Myocyte (in vitro differentiated cells): ENCODE measurements at places on chromosomes 1 and 21. TPM values are rescaled to one million over a fixed set of nuclear protein-coding genes. Genes with fewer than 3 reads are reported as not detected.

DNA sequence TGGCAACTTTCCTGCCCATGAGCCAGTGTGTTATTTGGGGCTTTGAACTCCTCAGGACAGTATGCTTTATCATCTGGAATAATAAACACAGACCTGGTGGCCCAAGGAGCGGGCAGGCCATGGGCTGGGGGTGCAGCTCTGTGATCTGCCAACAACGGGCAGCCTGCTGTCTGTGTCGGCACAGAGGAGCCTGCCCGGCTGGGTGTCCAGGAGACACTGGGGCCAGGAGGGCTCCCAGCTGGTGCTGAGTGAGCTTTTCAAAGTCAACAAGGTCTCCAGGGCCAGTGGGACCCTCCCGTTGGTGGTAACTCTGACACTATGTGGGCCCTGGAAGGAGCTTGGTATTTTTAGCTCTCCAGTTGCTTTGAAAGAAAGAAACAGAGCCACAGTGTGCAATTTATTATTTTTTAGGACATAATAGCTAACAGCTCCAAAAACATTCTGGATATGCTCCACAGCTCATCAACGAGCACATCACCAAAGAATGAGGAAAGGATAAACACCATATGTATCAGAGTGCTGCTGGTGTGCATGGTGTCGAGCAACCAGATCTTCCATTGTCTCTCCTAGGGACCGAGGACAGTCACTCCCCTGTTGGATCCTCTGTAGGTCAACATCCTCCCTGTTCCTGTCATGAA is 488.7 kb upstream of the USP24 start:
- no peak for DNase-seq

GRCh38 chr1:245566134-245566533 is 411.3 kb downstream of the KIF26B start:
- DNase-seq = no peak

DNA sequence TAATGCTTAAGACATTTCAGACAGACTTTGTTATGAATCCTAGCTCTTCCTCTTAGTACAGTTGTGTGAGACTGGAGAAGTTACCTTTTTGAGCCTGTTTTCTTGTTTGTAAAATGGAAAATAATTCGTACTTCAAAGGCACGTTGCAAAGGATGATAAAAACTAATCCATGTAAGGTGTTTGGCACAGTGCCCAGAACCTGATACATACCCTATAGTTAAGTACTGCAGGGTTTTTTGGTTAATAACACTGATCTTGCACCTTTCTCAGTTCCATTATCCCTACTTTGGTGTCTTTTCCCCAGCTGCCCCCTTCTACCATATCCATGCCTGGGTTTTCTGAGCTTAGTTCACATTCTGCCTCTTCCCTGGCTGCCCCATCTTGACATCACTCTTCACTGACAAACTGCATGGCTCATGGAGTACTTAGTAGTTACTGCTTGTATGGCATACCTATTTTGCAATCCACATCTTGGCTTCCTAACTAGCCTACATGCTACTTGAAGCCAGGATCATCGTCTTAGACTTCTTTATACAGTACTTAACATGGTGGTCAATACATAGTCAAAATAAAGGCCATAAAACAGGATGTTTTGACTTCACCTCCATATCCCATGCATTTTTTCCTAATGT is 10.1 kb downstream of the CCDC185 start:
- no peak for DNase-seq

The INAVA gene
- total RNA-seq = 0.05 and 0.24 TPM in 2 replicates

DNA sequence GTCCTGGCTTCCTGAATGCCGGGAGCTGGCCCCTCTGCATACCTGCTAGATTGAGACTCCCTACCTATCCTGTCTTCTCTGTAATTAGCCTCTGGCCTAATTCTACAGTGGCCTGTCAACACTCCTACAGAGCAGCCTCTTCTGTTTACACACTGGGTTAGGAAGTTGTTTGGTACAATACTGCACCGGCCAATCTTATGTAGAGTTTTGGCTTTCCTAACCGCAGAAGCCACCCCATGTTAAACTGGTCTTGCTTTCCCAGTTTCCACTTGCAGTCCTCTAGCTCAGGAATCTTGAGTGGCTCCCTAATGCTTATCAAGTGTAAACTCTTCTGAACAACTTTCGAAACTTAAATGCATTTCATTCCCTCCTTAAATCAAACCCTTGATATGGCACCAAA is 42.8 kb downstream of the DPH5 start:
- no peak for DNase-seq

- DNase-seq = no peak
Measured at GRCh38 chr1:64186138-64186897, 17.1 kb upstream of the UBE2U start.

The NR0B2 gene
- not detected in 2 replicates for total RNA-seq

The DMRTA2 gene
- 0.21 and 0.43 TPM in 2 replicates for total RNA-seq

- DNase-seq = no peak
Measured at GRCh38 chr1:30194741-30195423, 528.5 kb downstream of the MATN1 start.

DNA sequence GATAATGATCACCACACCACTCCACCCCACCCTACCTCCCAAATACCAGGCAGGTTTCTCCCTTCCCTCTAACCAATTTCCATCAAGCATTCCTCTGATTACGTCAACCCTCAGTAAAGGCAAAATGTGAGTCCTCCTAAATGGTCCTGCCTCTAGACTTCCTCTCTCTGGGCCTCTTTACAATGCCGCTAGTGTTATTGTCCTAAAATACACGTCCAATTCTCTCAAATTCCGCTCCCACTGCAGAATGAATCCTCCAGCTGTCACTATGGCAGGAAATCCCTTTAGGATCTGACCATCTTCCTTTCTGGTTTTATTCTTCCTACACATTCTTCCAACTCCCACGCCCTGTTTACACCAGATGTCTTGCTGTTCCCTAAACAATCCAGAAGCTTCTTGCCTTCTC is 68.7 kb downstream of the DEGS1 start:
- DNase-seq = no peak

The AIRE gene
- total RNA-seq = 9.7 and 21.4 TPM in 2 replicates

DNA sequence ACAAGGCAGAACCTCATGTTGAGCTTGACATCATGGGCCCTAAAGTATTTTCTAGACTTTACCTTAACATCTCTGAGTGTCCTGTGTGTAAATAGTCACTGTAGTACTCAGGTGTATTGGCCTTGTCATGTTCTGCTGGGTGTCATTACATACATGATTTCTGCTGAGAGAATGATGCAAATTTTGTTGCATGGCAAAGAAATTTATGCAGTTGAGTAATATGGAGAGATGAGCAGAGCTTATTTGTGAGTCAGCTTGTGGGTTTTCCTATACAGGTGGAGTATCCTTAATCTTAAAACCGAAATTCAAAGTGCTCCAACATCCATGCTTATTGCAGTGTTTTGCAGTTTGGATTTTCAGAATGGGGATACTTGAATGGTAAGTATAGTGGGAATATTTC is 36.6 kb downstream of the RGL1 start:
- DNase-seq = no peak

DNA sequence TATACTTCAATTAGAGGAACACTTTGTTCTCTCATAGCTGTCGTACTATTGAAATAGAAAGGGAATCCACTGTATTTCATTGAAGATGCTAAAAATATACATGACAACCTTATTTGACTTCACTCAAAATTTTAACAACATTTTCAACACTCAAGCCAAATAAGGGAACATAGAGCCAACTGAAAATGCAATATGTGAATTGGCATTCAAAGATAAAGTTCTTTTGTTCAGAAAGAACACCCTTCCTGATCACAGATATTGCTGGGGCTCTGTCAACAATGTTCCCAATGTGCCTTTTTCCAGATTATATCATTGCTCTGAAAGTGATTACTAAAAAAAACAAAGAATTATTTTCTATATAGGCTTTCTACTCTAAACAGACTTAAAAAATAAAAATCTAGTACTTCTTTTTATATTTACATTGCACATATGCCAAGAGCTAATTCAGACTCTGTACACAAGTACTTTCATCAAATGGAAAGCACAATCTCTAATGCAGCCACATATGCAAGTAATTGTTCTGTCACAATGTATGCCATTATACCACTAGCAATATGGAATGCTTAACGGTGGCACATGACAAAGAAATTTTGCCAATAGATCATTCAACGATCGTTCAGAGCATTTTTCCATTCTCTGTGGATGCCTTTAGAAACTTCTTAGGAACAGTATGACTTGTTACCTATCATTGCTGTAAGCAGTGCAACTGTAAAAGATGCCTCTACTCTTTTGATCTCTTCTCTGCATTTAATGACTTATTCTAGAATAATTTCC is 171.0 kb downstream of the EIF4G3 start:
- DNase-seq = no peak

- DNase-seq = no peak
Measured at GRCh38 chr21:39681257-39681656, 63.7 kb upstream of the IGSF5 start.

The SLC19A2 gene
- total RNA-seq = 11.2 and 14.6 TPM in 2 replicates
